CD4-positive, alpha-beta T cell treated with Interleukin-15 for 4 hours (primary cell): ENCODE measurements at places on chromosomes 1 and 21.

DNA sequence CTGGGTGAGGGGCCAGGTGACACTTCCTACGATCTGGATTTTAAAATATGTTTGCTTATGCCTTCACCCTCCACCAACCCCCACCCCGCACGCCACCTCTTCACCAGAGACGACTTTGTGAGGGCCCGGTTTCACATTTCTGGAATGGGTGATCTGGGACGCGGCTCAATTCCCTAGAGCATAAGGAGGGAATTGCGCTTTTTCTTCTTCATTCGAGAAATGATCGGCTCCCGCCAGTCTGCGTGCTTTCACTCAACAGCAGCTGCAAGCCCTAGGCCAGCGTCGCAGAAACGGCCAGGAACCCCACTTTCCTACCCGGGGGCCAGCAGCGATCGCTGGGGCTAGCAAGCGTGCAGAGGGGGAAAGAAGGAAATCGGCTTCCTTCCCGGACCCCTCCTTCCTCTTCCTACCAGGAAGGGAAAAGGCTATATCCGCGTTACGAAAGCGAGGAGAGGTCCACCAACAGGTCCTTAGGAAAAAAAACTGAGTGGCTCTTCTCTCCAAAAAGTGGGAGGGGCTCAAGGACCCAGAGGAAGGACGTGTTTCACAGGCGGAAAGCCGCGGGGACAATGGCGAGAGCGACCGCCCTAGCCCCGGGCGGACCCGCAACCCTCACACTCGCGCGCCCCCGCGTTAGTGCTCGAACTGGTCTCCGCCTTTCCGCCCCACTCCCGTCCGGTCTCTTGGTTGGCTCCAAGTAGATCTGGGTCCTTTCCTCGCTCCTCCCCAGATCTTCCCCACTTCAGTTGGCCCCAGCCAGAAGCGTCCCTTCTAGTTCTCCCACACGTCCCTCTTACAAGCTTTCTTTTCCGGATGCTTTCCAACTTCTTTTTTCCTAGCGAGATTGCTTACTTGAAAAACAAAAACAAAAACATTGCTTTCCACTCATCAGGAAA is 1.1 kb upstream of the ADAMTS1 start:
- no peak for DNase-seq

DNA sequence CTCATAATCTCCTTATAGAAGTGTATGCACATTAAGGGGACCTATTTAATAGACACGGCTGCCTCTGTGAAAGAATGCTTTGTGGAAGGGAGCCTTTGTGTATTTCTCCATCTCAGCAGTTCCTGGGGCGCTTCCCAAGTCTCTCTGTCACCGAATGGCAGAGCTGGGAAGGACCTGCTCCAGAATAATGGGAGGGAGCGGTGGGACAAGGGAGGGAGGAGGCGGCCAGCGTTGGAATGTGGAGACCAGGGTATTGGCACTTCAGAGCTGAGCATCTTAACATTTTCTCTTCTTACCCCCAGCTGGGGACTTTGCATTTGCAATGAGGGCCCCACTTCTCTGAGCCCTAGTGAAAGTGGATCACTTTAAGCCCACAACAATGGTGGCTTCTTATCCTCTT is 23.9 kb downstream of the CACHD1 start:
- no peak for DNase-seq

DNA sequence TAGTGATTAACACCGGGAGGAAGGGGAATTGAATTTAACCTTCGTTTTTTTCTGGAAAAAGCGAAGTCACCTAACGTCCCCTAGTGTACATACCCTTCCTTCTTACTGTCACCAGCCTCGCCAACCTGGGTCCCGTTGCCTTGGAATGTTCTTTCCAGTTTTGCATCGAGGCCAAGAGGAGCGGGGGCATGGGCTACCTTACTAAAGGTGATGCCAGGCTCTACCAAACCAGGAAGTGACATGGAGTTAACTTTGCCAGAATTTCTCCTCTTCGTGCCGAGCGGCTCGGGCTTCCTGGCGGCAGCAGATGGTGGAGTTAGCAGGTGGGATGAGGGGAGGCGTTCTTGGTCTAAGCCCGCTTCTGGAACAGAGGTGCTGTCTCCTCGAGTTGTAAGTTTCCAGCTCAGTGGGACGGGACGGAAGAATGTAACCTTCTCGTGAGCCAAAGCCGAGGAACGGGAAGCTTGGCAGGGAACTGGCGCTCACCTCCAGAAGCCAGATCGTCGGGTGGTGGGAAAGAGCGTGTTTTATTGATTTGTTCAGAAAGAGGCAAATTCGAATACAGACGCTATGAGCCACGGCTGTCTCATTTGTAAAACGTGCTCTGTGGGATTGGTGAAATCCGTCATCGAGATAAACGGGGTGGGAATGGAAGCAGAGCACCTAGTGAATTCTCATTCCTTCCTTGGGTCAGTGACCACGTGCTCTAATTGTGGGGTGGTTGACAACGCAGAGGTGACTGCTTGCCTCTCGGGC is 486 bp downstream of the NIPAL3 start:
- no peak for DNase-seq

DNA sequence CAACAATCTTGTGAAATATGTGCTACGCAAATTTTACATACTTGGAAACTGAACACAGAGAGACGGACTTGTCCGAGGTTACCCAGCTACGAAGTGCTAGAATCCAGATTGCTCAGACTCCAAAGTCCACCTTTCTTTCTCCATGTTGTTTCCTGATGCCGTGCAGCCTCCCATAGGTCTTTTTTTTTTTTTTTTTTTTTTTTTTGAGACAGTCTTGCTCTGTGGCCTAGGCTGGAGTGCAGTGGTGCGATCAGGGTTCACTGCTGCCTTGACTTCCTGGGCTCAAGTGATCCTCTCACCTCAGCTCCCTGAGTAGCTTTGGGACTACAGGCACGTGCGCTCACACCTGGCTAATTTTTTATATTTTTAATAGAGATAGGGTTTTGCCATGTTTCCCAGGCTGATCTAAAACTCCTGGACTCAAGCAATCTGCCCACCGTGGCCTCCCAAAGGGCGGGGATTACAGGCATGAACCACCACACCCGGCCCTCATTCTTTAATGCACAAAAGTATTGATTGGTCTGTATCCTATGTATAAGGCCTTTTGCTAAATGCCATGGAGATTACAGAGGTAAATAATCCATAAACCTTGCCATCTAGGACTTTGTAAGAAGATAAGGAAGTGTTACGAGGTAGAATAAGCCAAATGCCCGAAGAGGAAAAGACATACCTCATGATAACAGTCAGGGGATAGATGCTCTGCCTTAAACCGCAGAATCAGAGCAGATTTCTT is 92.8 kb downstream of the C1orf21 start:
- DNase-seq = no peak

DNA sequence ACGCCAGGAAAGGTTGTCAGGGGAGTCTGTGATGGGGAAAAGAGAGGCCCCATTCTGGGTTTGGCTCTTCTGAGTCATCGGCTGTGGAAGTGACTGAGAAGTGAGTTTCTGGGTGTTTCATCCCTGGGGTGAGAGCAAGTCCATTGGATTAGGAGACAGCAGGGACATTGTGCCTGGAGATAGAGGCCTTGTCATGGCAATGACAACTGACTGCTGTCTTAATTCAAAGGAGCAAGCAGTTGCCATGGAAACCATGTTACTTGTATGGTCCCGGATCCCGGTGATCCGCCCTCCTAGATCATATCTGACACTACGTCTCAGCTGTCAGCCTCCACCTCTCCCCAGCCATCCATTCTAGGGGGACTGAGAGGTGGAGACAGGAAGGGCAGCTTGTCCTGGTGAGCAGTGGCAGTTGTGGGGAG is 34.4 kb downstream of the KIAA0040 start:
- no peak for DNase-seq

GRCh38 chr1:6367381-6368012 is 26.1 kb downstream of the ACOT7 start:
- no peak for DNase-seq

GRCh38 chr1:58755468-58755872 is 28.4 kb downstream of the JUN start:
- DNase-seq = peak; percentile 64

- peak; percentile 39 for DNase-seq
These were observed 662 bp downstream of the SCAF4 start for GRCh38 chr21:31731056-31731856.

GRCh38 chr1:218718206-218718605 is 373.1 kb downstream of the TGFB2 start:
- no peak for DNase-seq

DNA sequence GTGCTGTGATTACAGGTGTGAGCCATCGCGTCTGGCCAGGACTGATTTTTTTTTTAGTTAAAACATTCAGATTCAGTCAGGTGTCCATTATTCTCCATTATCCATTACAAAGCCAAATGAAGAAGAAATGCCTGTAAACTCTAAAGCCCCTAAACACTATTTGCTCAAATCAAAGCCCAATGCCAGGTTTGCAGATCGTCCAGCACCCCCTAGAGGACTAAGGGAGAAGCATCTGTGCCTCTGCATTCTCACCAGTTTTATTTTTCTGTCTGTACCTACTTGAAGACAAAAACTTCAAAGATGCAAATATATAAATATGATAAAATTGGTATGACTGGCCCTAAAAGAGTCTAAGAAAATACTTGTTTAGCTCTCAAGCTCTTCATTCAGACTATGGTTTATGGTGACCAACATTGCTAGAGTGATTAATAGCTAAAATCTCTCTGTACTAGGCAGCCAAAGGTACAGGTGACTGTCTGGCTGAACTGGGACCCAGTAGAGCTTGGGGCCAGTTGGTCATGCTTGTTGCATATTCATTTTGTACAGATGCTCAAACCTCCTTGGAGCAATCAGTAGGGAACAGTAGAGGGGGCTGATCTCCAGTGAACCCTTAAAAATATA is 138.4 kb downstream of the SYT2 start:
- DNase-seq = peak; percentile 16

- no peak for DNase-seq
These were observed 385.6 kb upstream of the PKN2 start for GRCh38 chr1:88298506-88298905.

- DNase-seq = no peak
These were observed 59.3 kb downstream of the WDR4 start for GRCh38 chr21:42819861-42820615.

DNA sequence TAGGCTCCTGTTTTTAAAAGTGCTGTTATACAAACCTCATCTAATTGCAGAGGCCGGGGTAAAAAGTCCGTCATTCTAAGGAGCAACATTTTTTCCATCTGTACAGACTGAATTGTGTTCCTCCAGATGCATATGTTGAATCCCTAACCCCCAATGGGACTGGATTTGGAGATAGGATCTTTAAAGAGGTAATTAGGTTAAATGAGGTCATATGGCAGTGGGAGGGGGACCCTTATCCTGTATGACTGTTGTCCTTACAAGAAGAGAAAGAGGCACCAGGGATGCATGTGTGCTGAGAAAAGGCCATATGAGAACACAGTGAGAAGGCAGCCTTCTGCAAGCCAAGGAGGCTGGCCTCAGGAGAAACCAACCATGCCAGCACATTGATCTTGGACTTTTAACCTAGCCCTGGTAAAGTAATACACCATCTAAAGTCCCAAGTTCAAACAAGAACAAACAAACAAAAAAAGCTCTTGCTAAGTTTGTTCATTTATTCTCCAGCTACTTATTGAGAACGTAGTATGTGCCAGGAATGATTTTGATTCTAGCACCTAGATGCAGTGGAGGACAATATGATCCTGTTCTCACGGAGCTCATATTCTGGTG is 352.4 kb downstream of the NTNG1 start:
- DNase-seq = no peak

- DNase-seq = no peak
These were observed 184.9 kb downstream of the PLA2G4A start for GRCh38 chr1:187013582-187014200.

- DNase-seq = no peak
These were observed 616.9 kb downstream of the AJAP1 start for GRCh38 chr1:5271264-5271663.

DNA sequence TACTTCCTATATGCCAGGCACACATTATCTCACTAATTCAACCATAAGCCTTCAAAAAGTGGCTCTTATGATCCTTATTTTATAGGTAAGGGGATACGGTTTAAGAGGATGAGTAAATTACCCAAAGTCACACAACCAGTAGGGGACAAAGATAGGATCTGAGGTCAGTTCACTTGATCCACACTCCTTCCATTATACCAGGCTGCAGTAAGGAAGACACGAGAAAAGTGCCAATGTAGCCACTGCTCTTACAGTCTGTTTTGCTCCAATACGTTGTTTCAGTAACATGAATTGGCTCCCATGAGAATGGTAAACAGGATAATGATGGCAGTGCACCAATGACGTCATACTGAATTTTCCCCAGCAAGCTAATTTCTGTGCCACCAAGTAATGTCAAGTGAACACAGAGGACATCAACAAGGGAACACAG is 15.4 kb upstream of the GUCA2A start:
- DNase-seq = no peak

DNA sequence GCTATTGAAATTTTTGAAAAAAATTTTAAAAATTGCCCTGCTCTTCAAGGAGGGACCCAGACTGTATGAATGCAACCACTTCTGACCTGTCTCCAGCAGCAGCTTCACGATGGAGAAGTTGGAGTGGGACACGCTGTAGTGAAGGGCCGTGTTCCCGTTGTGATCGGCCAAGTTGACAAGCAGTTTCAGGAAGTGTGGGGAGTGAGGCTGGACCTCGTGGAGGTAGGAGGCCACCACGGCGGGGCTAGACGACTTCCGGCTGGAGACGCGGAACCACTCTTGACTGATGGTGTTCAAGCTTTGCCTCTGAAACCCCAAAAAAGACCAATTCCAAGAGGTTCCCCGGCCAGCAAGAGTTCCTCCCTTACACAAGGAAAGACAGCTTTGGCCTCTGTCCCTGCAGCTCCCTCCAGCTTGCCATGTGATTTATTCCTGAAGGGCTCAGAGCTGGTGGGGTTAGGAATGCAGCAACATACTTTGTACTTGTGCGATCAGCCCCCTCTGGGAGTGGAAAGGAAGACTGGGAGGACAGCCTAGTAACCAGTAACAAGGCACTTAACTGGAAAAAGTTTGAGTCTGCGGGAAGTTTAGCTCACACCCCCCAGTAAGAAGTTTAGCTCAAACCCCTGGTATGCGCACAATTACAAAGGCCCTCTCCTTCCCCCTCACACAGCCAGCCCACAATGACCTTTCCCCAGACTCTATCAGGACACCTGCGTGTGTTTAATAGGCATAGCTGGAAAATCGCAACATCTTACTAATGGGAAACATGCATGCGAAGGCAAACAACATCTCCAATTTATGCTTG is 56.0 kb downstream of the KANK4 start:
- DNase-seq = no peak
